ENCODE measurements at places on chromosomes 1 and 21. TPM values are rescaled to one million over a fixed set of nuclear protein-coding genes. Genes with fewer than 3 reads are reported as not detected.

The ERICH3 gene
- total RNA-seq, result not detected

The IQGAP3 gene
- 19.1 TPM for total RNA-seq

The ETV3L gene
- not detected for total RNA-seq

The UBL4B gene
- not detected for total RNA-seq

The TAS1R1 gene
- 0.07 TPM for total RNA-seq

The OR10Z1 gene
- not detected for total RNA-seq

The FCRL3 gene
- not detected for total RNA-seq

The CELSR2 gene
- 1.1 TPM for total RNA-seq

The CFHR3 gene
- not detected for total RNA-seq

The PTBP2 gene
- total RNA-seq, result 13.4 TPM

The SPRR1B gene
- total RNA-seq, result not detected

The RGS8 gene
- not detected for total RNA-seq
